ENCODE measurements at places on chromosomes 11 and 22. TPM values are rescaled to one million over a fixed set of nuclear protein-coding genes. Genes with fewer than 3 reads are reported as not detected.

Gene RAC2
- 6.5 TPM for total RNA-seq

Gene PATE2
- not detected for total RNA-seq

Gene CHRM1
- not detected for total RNA-seq

Gene KREMEN1
- total RNA-seq = 20.1 TPM

Gene OR6T1
- not detected for total RNA-seq

Gene OR8G5
- not detected for total RNA-seq

Gene SPI1
- not detected for total RNA-seq

Gene ZC3H12C
- total RNA-seq = 7.2 TPM

Gene OR5A1
- not detected for total RNA-seq
